ENCODE measurements at places on chromosomes 12 and 14.

GRCh38 chr14:91839749-91840148, 27.6 kb downstream of the TC2N start:
- DNase-seq = no peak

DNA sequence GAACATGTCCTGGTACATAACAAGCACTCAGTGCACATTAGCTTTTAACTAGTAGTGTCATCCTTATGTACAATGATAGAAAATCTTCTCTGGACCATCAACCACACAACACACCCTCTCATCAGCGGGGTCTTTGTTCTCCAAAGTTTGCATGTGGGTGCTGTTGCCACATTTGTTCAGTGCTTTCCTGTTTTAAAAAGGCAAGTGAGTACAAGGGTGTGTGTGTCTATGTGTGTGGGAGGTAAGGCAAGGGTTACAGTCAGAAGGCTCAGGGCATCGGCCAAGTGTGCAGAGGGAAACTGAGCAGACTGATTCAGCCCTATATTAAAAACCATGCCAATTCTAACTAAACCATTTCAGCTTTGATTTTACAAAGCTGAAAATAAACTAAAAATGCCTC, 17.9 kb downstream of the KRT76 start:
- no peak for DNase-seq

DNA sequence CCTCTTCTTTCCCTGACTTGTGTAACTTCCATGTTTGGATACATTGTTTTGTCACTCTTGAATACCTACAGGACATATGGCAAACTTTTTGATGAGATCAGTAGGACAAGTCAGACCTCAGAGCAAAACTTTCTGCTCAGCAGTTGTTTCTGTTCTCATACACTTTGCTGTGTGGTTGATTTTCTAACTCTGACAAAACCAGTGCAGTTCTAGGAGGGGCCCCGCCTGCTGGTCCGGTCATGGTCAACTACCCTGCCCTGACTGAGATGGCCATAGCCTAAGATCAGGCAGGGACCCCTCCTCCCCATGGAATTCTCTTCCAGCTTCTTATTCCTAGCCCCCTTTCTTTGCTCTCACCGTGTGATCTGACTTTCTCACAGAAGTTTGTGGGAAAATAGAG, 92.8 kb downstream of the OTOGL start:
- no peak for DNase-seq

GRCh38 chr14:22994762-22995275, 12.5 kb upstream of the AJUBA start:
- DNase-seq = no peak

DNA sequence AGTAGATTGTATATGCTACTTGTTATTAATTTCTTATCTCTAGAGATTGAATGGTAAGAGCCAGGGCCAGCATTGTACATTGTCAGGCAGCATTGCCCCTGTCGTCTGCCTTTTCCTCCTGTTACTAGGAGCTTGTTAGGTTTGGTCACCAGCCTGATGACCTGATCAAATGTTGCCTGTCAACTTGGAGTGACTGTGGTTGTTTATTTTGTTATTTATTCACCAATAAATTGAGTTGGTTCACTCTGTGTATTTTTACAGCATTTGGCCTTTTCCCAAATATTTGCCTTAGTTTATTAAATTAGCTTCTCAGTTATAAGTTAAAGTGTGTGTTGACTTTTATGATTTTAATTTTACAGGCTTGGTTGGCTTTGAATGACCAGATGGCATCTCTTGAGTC, 88.4 kb downstream of the PRKCH start:
- DNase-seq = no peak

- no peak for DNase-seq
Observed at GRCh38 chr14:71130491-71131179, 223.4 kb downstream of the PCNX1 start.

DNA sequence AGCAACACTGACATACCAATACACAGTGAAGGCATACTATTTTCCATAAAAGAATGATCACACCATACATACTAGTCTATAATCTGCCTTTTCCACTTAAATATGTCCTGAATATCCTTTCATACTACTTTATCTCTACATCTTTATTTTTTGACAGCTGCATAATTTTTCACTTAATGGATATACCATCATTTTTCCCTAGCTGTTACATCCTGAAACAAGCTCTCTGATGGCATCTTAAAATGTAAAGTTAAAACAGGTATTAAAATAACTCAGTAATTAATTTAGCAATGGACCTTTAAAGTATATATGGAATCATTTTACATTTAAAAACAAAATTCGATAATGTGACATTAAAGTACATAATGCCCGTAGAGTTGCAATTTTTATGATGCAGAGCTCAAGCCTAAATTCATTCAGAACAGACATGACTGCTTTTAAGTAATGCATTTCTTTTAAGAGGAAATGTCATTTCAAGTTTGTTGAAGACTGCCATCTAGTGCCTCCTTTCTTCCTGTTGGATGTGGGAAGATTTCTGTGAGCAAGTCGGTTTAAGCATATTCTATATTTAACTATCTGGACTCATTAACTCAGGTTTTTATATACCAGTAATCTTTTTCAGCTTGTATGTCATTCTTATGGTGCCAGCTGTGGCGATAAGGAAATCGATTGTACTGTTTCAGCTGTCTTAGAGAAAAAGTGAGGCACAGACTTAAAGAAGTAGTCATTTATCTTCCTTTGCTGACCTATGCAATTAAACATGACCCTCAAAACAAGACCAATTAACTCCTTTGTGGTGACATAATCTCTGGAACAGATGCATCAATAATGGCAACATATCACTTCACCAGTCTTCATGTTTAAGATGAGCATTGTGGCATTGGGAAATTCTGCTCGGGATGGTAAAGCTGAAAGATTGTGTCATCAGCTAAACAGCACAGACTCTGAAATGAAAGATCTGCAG, 20.3 kb downstream of the PRICKLE1 start:
- no peak for DNase-seq

DNA sequence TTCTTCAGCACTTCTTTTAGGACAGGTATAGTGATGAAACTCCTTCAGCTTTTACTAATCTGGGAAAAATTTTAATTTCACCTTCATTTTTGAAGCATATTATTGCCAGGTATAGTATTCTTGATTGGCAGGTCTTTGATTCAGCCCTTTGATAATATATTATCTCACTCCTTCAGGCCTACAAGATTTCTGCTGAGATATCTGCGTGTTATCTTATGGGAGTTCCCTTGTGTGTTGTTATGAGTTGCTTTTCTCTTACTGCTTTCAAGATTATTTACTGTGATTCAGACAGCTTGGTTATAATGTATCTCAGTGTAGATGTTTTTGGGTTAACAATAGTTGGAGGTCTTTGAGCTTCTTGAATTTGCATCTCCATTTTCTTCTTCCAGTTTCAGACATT, 87.4 kb downstream of the ATF7IP start:
- no peak for DNase-seq

GRCh38 chr12:1842905-1843640, 22.7 kb downstream of the LRTM2 start:
- no peak for DNase-seq

Data from T-cell (primary cell).